M059J (cell line): ENCODE measurements at places on chromosomes 4 and X. TPM values are rescaled to one million over a fixed set of nuclear protein-coding genes. Genes with fewer than 3 reads are reported as not detected.

STBD1 gene
- 4.0 and 6.2 TPM in 2 replicates for total RNA-seq

BGN gene
- 53.3 TPM in 2 replicates for total RNA-seq

GRCh38 chrX:107675823-107676555, 47.7 kb downstream of the PRPS1 start:
- DNase-seq = peak; percentile 43

DNA sequence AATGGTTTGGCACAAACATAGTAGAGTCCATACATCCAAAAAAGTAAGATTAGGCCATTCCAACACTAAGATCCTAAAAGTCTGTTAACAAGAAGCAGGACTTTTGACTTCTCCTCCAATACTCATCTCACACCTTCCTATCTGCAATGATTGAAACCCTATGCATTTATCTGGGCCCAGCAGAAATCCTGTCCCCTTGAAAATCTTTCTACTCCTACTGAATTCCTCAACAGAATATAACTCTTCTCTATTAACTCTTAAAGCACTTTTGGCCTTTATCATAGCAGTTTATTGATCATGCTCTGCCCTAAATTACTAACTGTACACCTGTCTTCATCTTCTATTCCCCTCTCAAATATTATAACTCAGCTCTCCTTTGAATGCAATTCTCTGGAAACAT, 4.6 kb downstream of the G3BP2 start:
- no peak for DNase-seq

GRCh38 chr4:156968479-156968984, 3.1 kb downstream of the PDGFC start:
- DNase-seq = peak; percentile 84

DNA sequence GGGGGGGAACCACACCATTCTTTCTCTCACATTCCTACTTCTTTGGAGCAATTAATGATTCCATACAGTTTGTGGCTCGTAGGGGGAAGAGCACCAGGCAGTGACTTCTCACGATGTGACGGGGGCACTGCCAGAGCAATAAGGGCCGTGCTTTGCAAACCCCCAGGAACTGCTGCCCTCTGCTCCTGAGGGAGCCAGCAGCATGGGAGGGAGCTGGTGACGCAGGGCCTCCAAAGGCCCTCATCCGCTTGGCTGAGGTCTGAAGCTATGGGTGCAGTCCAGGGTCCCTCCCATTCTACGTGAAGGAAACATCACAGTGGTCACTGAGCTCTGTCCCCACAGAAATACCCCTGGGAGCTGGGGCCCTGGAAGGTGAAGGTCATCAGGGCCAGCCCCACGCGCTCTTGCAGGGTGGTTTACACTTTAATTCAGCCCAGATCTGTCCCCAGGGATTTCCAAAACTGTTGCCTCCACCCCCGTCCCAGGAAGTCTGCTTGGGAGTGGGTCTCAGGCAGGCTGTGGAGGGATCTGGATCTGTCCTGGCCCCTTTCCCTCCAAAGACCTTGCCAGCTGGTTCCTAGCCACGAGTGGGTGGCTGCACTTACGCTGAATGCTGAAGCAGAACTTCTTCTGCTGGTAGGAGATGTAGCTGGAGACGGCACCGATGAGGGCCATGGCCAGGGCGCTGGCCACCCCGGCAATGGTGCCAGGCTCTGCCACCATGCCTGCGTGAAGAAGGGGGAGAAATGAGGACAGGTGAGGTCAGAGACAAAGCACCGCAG, 82.6 kb downstream of the MTMR1 start:
- DNase-seq = no peak

DNA sequence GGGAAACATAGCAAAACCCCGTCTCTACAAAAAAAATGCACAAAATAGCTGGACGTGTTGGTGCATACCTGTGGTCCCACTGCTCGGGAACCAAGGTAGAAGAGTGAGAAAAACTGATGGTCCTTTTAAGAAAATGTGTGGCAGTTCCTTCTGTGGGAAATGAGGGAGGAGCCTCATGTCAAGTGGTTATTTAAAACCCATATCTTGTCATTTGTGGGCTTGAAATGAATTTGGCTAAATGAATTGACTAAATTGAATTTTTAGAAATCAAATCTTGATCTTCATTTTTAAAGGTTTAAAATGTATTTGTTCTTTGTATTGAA, 16.2 kb upstream of the LAMP2 start:
- DNase-seq = no peak

GRCh38 chrX:107537815-107538214, 88.4 kb downstream of the FRMPD3 start:
- DNase-seq = peak; percentile 62

- DNase-seq = peak; percentile 26
Observed at GRCh38 chr4:70583952-70584834, 7.9 kb upstream of the AMBN start.
